AG04449 (cell line): ENCODE measurements at places on chromosomes 7 and 10.

- DNase-seq: no peak
These were observed 26.2 kb upstream of the BMPR1A start for GRCh38 chr10:86730227-86730626.

DNA sequence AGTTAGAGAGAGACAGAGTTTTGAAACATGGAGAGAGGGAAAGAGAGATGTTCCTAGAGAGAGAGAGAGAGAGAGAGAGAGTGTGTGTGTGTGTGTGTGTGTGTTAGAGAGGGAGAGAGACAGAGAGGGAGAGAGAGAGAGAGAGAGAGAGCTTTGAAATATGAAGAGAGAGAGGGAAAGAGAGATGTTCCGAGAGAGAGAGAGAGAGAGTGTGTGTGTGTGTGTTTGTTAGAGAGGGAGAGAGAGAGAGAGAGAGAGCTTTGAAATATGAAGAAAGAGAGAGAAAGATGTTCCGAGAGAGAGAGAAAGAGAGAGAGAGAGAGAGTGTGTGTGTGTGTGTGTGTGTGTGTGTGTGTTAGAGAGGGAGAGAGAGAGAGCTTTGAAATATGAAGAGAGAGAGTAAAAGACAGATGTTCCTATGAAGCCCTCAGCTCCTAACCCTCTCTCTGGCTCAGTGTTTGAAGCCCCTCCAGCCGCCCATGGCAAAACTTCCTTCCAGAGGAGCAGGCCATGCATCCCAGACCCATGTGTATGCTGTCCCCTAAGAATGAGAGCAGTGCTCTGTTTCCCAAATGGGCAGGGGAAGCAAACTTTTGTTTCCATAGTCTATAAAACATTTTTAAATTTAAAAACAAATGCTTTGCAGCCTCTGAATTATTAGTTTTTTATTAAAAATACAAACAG is 130.9 kb downstream of the KCNMA1 start:
- no peak for DNase-seq

DNA sequence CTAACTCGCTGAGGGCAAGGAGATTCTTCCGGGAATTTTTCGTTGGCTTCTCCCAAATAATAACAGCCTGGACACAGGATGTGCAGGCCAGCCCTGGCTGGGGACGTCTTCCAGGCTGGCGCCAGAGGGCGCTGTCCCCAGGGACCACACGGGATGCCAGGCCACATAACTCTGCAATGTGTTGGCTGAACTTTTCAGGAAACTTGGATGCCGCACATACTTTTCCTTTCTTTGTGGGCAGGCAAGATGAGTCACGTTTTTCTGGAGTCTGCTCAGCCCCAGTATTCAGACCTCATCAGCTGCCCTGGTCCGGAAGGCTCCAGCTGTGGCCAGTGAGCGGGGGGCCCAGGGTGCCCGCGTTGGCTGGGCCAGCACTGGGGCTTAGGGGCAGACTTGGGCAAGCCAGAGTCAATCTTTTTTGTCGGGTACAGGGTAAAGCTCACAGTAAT is 122.7 kb downstream of the PRKAG2 start:
- DNase-seq: peak; percentile 97

DNA sequence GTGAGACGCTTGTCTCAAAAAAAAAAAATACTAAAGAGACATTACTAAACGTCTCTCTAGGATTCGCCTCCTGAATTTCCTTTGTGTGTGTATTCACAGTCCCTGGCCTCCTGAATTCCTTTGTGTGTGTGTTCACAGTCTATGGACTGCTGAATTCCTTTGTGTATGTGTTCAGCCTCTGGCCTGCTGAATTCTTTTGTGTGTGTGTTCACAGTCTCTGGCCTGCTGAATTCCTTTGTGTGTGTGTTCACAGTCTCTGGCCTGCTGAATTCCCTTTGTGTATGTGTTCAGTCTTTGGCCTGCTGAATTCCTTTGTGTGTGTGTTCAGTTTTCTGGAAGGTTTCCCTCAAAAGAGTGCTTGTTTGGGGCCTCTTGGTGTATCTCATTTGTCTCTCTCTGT is 8.2 kb downstream of the BMS1 start:
- peak; percentile 23 for DNase-seq

- no peak for DNase-seq
These were observed 8.4 kb downstream of the CPA2 start for GRCh38 chr7:130274983-130275591.

GRCh38 chr10:123136806-123137642 is 1.3 kb downstream of the HMX3 start:
- no peak for DNase-seq

DNA sequence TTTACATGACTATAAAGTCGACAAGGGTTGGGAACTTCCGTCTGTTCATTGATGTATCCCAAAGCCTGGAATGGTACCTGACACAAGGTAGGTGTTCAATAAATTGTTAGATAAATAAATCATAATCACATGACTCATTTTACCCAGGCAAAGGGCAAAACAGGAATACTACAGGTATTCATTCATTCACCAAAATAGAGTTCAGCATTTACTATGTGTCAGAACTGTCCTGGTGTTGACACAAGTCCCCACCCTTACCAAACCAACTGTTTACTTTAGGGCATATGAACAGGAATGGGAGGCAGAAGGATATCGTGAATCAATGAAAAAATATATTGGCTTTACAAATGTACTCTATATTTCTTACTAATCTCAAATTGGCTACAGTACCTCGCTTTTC is 666 bp upstream of the YAE1 start:
- DNase-seq: no peak

DNA sequence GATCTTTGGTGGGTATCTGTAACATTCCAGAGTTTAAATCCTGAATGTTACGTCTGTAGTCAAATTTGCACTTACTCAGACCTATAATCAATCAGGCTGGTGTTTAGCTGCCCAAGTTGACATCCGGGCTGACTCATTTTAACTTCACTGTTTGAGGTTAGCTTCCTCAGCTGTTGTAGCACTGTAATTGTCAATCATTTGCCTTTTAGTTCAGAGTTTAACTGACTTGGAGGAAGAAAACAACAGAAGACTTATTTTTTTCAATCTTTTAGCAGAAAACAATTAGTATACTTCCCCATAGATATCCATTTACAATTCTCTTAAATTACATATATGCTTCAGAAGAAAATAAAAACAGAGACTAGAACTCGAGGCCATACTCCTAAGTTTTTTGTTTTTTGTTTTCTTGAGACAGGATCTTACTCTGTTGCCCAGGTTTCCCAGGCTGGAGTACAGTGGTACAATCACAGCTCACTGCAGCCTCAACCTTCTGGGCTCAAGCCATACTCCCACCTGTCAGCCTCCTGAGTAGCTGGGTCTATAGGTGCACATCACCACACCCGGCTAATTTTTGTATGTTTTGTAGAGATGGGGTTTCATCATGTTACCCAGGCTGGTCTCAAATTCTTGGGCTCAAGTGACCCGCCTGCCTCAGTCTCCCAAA is 38.5 kb upstream of the LRRC17 start:
- DNase-seq: peak; percentile 71

DNA sequence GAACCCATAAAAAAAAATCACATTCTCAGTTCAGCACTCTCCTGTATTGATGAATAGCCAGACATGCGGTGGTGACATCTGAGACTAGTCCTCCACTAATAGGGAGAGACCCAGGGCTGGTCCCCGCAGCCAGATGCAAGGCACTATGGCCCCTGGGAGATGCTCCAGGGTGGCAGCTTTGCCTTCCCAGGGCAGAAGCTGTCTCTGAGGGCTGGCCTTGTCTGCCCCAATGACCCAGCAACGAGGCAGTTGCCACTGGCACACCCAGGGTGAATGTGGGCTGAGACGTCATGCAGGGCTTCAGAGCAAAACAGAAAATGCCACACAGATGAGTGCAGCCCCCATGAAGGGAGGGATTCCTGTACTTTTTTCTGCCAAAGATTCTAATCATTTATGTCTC is 50.1 kb upstream of the GDF10 start:
- DNase-seq: no peak

- DNase-seq: no peak
These were observed 24.7 kb upstream of the AMZ1 start for GRCh38 chr7:2663121-2663886.

DNA sequence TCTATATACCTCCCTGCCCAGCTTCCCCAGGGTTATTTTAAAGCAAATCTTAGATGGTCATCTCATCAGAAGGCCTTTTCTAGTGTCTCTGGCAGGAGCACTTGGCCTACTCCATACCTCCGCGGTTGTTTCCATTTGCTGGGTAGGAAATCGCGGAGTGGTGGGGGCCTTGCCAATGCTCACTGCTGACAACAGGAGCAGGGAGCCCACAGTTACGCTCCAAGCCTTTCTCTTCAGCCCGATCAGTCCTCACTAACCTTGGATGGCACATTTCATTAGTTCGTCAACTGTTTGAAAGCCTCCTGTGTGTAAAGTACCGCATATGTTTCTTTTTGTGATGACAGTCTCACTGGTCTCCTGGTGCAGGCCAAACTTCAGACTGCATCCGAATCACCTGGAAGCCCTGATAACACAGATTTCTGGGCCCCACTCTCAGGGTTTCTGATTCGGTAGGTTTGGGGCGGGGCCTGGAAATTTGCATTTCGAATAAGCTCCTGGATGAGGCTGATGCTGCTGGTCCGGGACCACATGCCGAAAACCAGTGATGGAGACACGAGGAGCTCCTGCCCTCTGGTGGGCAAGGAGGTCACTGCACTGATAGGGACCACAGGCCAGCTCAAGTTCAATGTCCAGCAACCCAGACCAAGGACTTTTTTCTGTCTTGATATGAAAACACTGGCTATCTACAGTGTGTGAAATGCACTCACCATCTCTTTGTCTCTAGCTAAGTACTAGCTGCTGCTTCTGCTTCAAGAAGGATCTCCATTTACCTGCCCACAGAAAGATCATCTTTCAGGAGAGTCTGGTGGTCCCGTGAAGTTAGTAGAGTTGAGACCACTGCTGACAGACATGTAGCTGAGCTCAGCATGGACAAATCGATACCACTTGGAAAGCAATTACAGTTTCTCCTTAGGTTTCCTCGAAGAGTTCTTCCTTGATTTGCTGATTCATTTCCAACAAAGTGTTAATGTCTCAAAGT is 14.0 kb downstream of the LRGUK start:
- no peak for DNase-seq

GRCh38 chr7:118232837-118233236 is 8.3 kb downstream of the ANKRD7 start:
- no peak for DNase-seq
